ENCODE measurements at places on chromosomes 4 and X.

DNA sequence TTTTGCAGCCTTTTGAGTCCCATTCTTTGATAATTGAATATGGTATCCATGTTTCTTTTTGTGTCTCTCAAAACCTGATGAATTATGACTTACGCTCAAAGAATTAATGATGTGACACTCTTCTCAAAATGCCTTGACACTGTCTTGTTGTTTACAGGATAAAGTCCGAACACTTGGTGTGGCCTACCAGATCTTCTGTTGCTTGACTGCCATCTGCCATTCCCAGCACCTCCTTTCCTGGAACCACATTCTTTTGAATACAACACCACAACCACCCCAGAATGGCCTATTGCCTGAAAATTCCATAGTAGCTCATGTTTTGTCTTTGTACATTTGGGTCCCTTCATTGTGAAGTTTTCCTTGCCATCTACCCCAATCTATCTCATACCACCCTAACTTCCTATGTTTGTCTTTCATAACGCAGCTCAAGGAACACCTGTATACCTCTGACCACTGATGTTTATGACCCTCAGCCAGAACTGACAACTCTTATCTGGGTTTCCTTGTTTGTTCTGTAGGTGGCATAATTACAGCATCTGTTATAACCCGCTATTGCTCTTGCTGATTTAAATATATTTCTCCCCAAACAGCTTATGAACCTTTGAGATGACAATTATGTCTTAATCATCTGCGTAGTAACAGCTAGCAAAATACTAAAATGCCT lies 991.3 kb downstream of the RAB28 start:
- DNase-seq, result no peak

- no peak for DNase-seq
These were observed 25.8 kb downstream of the PDGFRA start for GRCh38 chr4:54254915-54255246.

DNA sequence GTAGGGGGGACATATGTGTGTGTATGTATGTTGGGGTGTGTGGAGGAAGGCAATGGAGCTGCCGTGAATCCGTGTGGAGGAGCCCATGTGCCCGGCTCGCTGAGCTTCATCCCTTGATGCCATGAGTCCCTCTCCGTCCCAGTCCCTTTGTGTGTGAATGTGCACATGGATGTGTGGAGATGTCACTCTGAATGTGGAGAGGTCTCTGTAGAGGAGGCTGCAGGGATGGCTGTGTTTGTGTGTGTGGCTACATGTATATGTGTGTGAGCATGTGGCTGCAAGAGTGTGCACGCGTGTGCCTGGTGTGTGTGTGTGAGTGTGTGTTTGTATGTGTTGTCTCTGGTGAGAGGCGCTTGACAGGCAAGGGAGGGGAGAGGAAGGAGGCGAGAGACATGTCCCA lies 1.3 kb downstream of the DLG3 start:
- no peak for DNase-seq

- DNase-seq, result no peak
These were observed 18.6 kb downstream of the FGFRL1 start for GRCh38 chr4:1030031-1030430.

GRCh38 chrX:84715315-84715714 lies 213.1 kb upstream of the HDX start:
- DNase-seq, result no peak

DNA sequence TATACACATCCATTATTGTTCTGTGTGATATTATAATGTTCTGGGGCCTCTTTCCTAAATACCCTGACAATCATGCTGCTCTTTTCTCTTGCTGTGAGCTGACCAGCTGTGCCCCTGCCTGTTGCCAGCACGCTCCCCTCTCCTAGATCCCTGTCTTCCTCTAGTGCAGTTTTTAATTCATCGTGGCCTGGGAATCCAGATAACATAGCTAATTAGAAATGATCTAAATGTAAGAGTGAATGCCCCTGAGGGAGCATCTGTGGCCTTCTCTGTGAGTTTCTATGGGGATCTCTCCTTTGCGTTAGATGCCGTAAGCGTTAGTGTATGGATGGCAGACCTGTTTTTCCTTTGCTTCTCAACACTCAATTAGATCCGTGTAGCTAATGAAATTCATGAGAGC lies 434.3 kb downstream of the SPRY1 start:
- DNase-seq, result no peak

- no peak for DNase-seq
These were observed 214.5 kb downstream of the NAF1 start for GRCh38 chr4:162952232-162952631.

GRCh38 chr4:113637823-113638561 lies 123.5 kb downstream of the CAMK2D start:
- no peak for DNase-seq

DNA sequence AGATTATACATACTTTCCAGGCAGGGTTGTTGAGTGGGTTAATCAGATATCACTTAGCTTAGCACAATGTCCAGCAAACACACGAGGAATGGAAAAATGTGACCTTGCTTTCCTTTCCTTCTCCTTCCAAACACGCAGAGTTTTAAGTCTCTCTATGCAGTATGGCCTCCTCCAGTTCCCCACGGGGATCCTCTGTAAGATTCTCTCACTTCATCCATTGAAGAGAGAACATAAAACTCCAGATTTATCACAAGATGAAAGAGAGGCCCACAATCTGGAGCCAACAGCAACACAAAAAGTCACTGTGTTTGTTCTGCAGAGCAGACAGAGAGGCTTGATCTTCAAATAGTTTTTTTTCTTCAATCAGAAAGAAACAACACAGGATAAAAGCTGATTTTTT lies 336.8 kb upstream of the CLNK start:
- no peak for DNase-seq

All from omental fat pad (tissue), 4 donors.